Activated naive CD8-positive, alpha-beta T cell treated with anti-CD3 and anti-CD28 coated beads for 36 hours (primary cell): ENCODE measurements at places on chromosomes 3 and 15.
A peak's percentile ranks its signal among the peaks of the same experiment; 100 is the strongest.

DNA sequence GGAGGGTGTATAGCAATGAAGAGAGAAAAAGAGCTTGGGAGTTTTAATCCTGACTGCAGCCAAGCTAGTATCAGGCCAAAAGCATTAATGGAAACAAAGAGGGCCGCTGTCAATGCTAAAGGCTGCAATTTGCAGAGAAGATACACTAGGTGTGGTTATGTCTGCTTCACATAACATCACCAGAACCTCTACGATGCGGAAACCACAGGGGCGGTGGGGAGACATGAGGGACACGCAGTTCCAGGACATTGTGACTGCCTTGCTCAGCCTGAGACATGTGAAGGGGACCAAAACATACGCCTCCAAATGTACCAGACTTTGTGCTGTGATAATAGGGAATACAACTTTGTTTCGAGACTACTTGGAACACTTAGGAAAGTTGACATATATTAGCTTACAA lies 88.4 kb downstream of the APBA2 start:
- no peaks in the 10 kb centered on the region for H3K36me3 ChIP-seq
- H3K27ac ChIP-seq = peak overlapping the region; percentile 68
- peak overlapping the region; percentile 58 for H3K4me3 ChIP-seq
- peak; percentile 52 for DNase-seq
- no peaks in the 10 kb centered on the region for H3K27me3 ChIP-seq

- no peaks in the 10 kb centered on the region for H3K36me3 ChIP-seq
- no peaks in the 10 kb centered on the region for H3K27me3 ChIP-seq
- no peaks in the 10 kb centered on the region for H3K4me1 ChIP-seq
- no peak for DNase-seq
- no peak overlapping the region for H3K27ac ChIP-seq
These were observed 109.5 kb upstream of the PTPRG start for GRCh38 chr3:61451841-61452240.

DNA sequence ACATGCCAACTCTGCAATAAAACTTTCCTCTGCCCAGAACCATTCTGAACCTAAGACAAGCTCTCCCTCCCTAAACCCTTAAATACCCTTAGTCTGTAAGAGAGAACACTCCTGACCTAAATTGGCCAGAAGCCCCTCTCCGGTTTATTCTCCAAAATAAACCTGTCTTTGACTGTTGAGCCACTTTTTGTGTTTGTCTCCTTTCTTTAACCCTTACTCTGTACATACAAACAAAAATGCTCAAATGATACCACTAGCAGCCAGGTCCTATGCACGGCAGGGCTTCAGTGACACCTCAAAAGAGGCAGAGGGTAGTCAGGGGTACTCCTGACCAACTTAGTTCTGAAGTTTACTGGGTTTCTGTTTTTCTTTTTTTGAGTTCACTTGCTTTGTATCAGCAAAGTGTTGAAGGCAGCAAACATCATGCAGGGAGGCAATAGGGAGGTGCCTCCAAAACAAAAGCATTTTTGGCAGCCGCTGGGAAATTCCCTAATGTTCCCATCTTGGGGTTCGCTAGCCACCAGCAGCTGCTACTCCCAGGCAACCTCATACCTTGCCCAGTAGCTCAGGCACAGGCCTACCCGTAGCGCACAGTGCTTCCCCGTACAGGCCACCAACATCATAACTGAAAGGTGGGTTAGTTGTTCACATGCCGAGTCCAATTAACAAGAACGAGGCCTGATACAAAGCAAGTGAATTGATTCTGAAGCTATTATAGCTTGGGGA lies 62.9 kb upstream of the GCNT3 start:
- H3K4me1 ChIP-seq = peaks cover 6% of the 10 kb centered on the region
- no peak for DNase-seq
- no peak overlapping the region for H3K4me3 ChIP-seq
- no peaks in the 10 kb centered on the region for H3K36me3 ChIP-seq
- H3K27ac ChIP-seq = no peak overlapping the region
- H3K27me3 ChIP-seq = no peaks in the 10 kb centered on the region

DNA sequence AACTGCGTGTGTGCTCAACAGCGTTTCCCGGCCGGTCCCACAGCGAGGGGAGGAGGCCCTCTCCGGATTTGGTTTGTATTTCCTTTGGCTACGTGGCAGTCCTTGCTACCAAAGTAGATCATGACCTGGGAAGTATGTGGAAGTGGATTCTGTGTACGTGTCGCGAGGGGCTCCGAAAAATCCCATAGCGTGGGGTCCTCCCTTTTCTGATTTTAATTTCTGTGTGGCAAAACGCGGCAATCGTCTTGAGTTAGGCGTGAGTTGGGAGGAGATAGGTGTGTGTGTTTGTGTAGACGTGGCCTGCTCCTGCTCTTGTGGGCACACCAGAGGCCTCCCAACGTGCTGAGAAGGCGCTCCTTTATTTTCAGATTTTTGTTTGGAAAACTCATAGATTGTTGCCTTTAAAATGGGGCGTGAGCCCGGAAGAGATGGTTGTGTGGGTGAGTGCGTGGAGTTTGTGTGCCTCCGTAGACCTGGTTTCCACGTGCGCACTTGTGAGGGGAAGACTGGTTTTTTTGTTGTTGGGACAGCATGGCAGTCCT lies 1.2 kb downstream of the TRIM71 start:
- peaks cover 17% of the 10 kb centered on the region for H3K4me1 ChIP-seq
- H3K4me3 ChIP-seq = peak overlapping the region; percentile 7
- no peaks in the 10 kb centered on the region for H3K36me3 ChIP-seq
- no peak for DNase-seq
- H3K27me3 ChIP-seq = peaks cover 79% of the 10 kb centered on the region
- H3K27ac ChIP-seq = no peak overlapping the region
